ENCODE measurements at places on chromosomes 1 and 21.

DNA sequence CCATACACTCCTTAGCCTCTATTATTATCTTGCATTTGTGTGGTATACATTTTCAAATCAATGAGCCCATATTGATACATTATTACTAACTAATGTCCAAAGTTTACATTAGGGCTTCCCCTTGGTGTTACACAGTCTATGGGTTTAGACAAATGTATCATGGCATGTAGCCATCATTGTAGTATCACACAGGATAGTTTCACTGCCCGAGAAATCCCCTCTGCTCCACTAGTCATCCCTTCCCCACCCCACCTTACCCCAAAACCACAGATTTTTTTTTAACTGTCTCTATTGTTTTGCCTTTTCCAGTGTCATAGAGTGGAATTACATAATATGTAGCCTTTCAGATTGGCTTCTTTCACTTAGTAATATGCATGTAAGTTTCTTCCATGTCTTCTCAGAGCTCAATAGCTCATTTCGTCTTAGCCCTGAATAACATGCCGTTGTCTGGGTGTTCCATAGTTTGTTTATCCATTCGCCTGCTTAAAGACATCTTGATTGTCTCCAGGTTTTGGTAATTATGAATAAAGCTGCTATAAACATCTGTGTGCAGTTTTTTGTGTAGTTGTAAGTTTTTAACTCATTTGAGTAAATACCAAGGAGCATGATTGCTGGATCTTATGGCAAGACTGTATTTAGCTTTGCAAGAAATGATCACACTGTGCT lies 86.4 kb upstream of the LYST start:
- DNase-seq: no peak

GRCh38 chr1:147721716-147722115 lies 38.7 kb downstream of the GJA5 start:
- no peak for DNase-seq

DNA sequence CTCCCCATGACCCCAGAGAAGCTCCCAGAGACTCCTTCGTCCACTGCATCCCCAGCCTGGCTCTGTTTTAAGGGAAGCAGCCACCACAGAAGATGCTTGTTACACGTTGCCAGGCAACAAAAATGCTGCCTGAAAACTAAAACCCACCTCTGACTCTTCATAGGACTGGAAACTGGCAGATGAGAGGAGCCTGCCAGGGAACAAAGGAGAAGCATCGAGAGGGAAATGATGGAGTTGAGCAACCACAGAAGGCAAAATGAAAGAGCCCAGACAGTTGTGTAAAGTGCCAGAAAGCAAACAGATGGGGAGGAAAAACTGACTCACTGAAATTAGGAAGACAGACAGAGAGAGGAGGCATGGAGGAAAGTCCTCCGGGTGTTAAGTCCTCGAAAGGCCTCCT lies 118.4 kb downstream of the KCNN3 start:
- no peak for DNase-seq

GRCh38 chr1:183881387-183882131 lies 76.6 kb downstream of the RGL1 start:
- no peak for DNase-seq

DNA sequence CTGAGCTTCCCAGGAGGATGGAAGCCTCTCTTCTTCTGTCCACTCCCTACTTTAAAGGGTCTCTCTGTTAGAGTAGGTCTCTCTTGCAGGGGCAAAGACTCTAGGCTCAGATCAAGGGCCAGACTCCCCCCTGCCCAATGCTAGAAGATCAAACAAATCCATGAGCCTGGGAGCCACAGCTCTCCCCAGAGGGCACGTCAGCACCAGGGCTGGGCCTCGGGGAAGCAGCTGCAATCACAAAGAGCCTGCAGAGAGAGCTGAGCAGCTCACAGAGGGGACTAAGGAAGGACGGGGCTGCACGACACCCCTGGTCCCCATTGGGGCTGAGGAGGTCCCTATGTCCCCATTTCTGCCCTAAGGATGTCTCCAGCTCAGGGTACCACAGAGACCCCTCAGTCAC lies 3.9 kb downstream of the CNTN2 start:
- DNase-seq: no peak

GRCh38 chr1:160925652-160926244 lies 28.9 kb downstream of the ITLN2 start:
- DNase-seq: no peak

- no peak for DNase-seq
Measured at GRCh38 chr1:30353637-30354036, 369.7 kb downstream of the MATN1 start.

GRCh38 chr1:5119366-5120234 lies 465.2 kb downstream of the AJAP1 start:
- DNase-seq: no peak

DNA sequence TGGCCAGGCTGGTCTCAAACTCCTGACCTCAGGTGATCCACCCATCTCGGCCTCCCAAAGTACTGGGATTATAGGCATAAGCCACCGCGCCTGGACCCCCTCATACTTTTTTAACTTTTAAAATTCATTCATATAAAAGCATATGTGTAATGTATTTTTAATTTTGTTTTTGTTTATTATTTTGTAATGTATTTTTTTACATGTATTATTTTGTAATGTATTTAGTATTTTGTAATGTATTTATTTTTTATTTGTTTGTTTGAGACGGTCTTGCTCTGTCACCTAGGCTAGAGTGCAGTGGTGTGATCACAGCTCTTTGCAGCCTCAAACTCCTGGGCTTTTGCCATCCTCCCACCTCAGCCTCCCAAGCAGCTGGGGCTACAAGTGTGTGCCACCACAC lies 12.0 kb upstream of the BRWD1 start:
- no peak for DNase-seq

GRCh38 chr1:178595491-178595890 lies 82.6 kb downstream of the TEX35 start:
- no peak for DNase-seq

DNA sequence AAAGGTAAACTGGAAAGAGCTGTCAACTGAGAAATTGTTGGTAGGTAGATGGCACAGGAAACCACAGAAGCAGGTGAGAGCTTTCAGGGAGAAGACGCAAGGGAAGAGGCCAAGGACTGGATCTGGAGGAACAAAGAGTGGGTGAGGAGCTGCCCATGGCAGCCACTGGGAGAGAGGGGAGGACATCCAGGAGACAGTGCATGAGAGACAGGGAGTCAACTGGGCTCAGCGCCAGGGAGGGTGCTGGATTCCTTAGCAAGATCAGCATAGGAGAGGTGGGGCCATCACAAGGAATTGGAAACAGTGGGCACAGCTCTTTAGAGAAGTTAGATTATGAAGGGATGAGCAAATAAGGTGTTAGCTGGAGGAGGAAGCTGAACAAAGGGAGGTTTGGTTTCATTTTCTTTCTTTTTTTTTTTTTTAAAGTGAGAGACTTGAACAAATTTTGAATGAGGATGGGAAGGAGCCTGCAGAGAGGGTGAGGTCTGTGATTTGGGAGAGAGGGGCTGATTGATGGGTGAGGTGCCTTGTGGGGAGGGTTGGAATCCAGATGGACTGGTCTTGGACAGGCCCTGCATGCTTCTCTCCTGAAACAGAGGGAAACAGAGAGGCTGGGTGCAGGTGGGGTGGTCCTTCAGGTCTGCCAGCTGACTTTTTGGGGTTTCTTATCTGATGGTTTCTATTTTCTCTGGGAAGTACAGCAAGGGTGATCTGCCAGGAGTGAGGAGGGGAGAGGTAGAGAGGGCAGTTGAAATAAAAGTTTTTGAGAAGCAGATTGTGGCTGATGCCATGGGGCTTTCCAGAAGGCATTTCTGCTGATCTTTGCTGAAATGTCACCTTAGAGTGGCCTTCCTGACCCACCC lies 5.4 kb downstream of the CYP4B1 start:
- no peak for DNase-seq

DNA sequence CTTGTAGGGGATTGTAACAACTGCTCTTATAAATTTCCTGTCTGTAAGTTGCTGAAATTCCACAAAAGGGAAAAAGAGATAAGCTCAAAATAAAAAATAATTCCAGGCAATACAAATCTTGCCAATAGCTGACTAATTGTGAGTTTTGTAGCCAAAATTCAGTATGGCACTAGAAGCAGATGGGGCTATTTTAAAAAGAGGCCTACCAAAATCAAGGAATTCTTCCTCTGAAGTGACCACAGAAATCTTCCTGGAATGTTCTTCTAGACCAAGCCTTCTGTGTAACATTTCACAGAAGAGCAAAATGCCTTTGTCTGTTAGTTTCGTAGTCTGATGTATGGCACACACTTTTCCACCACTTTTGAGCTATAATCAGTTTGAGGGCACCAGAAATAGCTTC lies 127.6 kb downstream of the CYYR1 start:
- DNase-seq: no peak

GRCh38 chr1:236706183-236706582 lies 19.9 kb downstream of the ACTN2 start:
- no peak for DNase-seq

DNA sequence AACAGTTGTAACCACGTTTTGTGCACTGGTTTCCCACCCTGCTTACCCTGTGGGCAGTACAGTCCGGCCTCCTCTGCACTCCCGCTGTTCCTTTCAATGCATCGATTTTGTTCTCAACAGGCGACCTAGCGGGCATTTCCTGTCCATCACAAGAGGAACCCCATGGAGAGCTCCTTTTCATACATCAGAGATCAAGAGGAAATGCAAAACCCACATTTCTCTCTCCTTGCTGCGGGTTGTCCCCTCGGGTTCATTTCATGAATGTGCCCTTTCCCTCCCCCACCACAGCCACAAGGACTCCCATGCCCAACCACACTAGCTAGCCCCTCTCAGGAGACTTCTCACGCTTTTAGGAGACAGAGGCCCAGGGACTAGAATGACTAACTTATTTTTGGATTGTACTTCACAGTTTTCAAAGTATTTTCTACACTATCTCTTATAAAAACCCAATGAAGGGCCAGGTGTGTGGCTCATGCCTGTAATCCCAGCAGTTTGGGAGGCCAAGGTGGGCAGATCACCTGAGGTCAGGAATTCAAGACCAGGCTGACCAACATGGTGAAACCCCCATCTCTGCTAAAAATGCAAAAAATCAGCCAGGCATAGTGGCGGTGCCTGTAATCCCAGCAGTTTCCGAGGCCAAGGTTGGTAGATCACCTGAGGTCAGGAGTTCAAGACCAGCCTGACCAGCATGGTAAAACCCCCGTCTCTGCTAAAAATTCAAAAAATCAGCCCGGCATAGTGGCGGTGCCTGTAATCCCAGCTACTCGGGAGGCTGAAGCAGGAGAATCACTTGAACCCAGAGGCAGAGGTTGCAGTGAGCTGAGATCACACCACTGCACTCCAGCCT lies 18.4 kb downstream of the ATP1A4 start:
- no peak for DNase-seq

DNA sequence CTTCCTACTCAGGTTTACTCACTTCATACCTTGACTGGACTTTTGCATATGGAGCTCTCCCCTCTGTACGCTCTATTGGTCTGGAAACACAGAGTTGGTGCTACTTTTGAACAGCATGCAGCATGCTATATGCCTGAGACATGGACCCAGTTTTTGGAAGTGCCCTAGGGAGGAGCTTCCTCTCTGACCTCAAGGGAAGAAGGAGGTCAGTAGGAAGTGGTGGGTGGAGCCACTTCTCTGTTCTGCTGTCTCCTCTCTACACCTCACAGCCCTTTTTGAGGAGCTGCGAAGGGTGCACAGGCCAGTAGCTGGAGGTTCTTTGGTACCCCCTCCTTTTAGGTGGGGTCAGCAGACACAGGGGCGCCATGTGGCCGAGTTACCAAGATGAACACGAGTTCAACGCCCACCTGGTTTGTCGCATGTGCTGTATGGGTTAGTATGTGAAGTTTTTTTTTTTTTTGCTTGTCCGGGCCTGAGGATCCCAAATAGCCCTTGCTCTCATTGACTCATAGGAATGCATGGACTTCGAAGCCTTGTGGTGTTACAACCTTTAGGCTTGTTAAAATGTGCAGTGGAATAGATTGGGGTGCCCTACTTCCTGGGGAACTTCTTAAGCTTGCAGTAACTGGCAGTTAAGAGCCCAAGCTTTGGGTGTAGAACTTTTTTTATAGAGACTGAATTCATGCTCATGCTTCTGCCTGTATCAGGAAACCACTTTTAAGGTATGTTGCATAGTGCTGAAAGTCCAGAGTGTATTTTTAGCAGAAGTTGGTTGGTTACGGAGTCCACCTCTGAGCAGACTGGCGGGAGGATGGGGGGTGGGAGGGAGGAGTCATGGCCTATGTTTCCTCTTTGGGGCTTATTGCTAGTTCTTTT lies 10.7 kb downstream of the MACF1 start:
- no peak for DNase-seq
